ENCODE measurements at places on chromosomes 2 and 18.

- DNase-seq, result no peak
Observed at GRCh38 chr2:226888378-226888965, 52.6 kb downstream of the RHBDD1 start.

- peak; percentile 83 for DNase-seq
Observed at GRCh38 chr18:59139291-59139614, 431 bp upstream of the SEC11C start.

- peak; percentile 27 for DNase-seq
Observed at GRCh38 chr2:70861777-70862625, 26.4 kb upstream of the CD207 start.

GRCh38 chr2:180677200-180677599, 303.2 kb upstream of the UBE2E3 start:
- no peak for DNase-seq

DNA sequence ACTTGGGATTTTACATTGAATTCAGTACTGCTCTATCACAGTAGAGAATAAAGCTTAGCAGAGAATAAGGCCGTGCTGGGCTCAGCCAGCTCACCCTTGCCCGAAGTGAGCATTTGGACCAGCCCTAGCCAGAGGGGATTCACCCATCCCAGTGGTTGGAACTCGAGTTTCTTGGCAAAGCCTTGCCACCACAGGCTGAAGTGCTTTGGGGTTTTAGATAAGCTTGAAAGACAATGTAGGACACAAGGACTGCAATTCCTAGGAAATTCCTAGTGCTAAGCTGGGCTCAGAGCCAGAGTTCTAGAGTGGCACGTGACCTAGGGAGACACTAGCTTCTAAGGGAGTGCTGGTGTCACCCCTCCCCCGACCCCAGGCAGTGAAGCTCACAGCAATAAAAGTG, 28.0 kb downstream of the SERPINB11 start:
- DNase-seq, result no peak

- DNase-seq, result no peak
Observed at GRCh38 chr2:183021613-183022012, 16.6 kb downstream of the NCKAP1 start.

DNA sequence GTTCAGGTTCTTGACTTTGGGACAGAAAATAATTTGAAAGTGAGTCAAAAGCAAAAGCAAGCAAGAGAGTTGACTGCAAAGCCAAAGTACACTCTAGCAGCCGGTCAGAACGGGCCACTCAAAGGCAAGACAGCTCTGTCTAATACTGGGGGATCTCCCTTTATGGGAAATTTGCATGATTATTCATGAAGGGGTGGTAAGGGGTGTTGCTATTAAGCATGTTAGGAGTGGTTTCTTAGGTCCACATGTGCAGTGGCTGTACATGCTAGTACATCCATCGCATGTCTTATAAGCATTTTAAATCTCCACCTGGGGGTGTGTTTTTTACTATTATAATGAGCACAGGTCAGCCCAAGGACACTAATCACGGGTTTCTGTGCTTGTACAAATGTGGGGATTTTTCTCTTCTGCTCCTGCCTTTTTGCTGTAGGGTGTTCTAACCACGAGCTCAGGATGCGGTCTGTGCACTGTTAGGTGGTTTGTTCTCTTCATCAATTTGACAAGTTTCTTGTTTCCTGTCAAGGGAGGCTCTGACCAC, 60.2 kb upstream of the SPP2 start:
- DNase-seq, result peak; percentile 15

DNA sequence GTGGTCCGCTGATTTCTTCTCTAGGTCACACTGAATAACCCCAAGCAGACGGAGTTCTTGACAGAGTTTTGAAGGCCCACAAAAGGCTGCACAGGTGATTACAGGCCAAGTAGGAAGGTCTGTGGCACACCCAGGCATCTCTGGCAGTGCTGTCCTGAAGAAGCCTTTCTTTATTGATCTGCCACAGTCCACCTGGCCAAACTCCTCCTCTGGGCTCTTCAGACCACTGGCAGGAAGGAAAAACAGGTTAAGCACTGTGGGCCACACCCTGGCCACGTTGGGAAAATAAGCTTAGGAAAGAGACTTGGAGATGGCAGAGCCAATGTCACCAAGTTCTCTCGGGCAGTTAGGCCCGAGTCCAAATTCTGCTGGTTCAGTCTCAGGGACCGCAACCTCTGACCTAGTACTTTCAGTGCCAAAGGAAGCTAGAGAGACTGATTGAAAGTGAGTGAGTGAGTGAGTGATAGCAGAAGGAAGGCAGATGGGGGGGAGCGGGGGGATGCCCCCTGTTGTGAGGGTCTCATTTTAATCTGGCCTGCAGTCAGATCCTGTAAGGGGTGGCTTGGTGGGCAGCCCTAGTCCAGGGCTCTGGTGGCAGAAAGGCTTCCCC, 102.9 kb downstream of the TGFA start:
- no peak for DNase-seq

DNA sequence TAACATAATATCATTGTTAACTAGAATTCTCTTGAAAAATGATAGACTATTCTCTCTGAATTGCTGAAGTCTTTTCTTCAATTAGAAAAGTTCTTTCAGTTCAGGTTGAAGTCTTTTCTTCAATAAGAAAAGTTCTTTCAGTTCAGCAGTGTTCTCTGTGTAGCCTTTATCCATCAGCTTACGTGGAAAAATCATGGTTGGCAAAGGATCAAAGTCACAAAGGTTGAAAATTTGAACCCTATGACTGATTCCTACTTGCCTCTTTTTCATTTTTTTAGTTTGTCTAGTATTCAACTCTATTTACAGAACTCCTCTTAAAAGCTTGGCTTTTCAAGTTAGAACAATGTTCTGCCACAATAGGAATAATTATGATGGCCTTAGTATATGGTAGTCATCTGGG, 25.8 kb downstream of the CAVIN2 start:
- no peak for DNase-seq

- no peak for DNase-seq
Observed at GRCh38 chr2:176959614-176960013, 253.0 kb upstream of the HNRNPA3 start.

- no peak for DNase-seq
Observed at GRCh38 chr2:26743852-26744251, 20.2 kb upstream of the SLC35F6 start.
